ENCODE measurements at places on chromosomes 13 and 19.

DNA sequence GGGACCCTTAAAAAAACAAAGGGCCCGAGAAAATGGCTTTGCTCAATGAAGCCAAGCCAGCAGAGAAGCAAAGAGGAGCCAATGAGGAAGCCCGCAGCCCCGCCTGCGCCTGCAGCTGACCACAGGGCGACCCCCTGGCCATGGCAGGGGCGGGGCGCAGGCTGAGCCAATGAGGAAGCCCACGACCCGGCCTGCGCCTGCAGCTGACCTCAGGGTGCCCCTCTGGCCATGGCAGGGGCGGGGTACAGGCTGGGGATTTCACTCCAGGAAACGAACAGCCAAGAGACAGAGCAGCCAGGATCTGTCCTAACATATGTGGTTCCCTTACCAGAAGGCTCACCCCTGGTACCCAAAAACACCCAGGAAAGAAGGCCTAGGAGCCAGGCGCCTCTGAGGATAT is 101.4 kb downstream of the STK24 start:
- no peak for DNase-seq

- no peak for DNase-seq
These were observed 34.4 kb downstream of the CCDC70 start for GRCh38 chr13:51895906-51896888.

- no peak for DNase-seq
These were observed 11.5 kb downstream of the C13orf46 start for GRCh38 chr13:113962386-113962785.

DNA sequence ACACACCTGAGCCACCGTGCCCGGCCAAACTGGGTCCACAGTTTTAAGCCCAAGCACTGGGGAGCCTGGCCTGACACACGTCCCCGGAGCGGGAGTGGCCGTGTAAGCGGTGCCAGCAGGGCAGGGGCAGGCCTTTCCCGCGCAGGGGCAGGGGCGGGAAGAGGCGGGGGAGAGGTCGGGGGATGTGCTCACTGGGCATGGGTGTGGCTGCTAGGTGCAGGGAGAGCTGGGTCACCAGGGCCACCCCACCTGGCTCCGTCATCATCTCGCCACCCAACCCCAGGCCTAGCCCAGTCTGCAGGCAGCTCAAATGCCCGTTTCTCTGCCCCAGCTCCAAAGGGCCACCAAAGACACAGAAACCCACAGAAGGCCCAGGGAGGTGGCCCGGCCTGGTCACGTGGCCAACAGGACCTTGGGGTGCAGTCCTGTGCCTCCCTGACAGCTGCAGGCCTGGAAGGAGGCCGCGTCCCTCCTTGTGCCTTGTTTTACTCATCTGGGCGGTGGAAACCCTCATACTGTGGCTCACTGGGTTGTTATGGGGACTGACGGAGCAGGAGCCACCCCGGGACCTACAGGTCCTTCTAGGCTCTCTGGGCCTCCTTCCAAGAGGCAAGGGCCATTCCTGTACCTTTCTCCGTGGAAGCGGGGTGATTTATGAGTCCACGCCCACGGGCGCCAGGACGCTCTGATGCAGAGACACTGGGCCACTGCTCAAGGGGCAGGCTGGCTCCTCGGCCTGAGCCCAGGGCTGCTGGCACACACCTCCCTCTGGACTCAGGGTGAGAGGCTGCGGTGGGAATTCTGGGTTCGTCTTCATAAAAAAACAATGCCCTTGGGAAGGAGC is 27.7 kb downstream of the MAP2K2 start:
- DNase-seq: no peak

DNA sequence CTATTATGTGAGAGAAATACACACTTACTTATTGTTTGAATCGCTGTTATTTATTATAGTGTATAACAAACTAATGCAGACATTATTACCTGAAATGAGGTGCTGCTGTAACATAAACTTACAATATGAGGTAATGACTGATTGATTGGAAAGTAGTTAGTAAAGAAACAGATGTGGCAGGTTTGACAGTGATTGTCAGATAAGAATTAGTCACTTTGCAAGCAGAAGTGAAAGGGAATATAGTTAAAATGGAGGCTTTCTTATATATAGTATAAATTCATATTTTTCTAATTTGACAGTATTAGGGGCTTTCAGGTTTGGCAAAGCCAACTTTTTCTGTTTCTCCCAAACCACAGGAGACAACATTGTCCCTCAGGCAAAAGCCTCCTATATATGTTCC is 20.6 kb downstream of the MIR17HG start:
- no peak for DNase-seq

Measured in activated naive CD4-positive, alpha-beta T cell treated with anti-CD3 and anti-CD28 coated beads, Interleukin-2, amount 50 U/mL, for 72 hours (primary cell).